ENCODE measurements at places on chromosomes 3 and 15. TPM values are rescaled to one million over a fixed set of nuclear protein-coding genes. Genes with fewer than 3 reads are reported as not detected.

DNA sequence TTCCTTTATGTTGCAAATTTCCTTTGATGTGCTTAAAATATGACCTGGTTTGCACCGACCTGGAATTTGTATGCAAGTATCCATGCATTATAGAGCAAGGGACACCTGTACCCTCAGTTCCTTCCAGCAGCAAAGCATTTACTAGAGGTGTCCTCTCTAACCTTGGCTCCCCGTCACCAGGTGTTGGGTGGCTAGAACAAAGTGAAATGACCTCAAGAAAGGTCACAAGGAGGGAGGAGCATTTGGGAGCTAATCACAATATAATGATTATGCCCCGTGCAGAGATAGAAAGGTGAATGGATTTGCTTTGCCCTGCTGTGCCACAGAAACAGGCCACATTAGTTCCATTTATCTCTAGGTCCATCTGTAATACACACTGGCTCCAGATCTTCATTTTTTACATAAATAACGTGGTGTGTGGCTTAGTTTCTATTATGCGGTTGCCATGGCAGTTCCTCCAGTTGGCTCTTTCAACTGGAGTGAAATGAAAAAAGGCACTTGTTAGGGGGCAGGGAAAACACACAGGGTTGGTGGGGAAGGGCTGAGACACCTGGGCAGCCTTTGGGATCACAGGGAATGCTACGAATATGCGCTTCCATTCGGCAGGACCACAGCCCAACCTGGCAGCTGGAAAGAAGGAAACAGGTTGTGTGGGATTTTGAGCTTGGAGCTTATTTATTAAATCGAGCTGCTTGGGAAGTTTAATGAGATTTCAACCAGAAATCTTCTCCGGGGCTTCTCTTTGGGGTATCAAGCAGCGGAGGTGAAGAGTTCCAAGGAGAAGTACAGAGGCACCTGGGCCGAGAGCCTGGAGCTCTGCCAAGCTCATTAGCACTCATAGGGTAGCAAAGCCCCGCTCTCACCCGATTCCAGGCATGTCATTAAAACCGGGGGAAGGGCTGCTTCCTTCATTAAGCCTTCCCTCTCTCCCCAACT, 233.5 kb upstream of the ST8SIA2 start:
- DNase-seq, result no peak

DNA sequence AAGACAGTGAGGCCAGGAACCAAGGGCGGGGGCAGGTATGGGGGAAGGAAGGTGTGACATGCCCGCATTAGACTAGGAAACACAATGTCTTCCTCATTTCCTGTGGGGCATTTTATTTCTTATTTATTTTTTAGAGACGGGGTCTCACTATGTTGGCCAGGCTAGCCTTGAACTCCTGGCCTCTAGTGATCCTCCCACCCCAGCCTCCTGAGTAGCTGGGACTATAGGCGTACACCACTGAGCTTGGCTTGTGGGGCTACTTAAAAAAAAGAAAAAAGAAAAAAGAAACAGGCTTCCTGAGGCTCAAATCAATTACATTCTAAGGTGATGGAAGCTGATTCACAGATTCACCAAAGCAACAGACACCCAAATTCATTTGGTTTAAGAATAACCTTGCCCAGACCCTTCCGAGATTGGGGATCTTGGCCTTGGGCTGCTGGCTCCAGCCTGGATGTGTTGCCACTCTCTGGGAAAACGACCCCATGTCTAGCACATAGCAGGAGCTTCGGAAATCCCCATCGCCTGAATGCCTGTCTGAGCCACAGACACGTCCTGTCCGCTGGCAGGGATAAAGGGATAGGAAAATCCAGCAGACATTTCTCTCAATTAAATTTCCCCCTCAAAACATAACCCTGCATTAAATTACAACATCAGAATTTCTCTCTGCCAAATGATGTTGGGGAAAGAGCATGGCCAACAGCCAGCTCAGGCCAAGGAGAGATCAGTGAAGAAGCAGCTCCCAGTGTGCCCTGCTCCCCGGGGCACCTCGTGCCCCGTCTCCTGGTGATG, 13.0 kb downstream of the CPN2 start:
- no peak for DNase-seq

DNA sequence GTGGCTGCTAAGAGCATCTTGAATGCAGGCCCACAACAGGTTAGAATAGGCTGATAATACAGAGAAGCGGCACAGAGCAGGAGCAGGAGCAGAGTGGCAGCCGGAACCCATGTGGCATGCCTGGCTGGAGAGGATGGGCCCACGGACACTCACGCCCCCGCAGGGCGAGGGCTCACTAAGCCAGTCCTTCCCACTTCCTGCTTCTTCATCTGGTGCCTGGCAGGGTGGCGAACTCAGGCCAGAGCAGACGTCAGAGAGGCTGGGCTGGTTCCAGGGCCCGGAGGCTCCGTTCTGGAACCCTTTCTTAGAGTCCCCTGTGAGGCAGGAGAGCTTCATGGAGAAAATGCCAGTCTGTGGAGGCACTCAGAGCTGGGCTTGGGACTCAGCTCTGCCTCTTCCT, 195.1 kb downstream of the NTRK3 start:
- DNase-seq, result no peak

DNA sequence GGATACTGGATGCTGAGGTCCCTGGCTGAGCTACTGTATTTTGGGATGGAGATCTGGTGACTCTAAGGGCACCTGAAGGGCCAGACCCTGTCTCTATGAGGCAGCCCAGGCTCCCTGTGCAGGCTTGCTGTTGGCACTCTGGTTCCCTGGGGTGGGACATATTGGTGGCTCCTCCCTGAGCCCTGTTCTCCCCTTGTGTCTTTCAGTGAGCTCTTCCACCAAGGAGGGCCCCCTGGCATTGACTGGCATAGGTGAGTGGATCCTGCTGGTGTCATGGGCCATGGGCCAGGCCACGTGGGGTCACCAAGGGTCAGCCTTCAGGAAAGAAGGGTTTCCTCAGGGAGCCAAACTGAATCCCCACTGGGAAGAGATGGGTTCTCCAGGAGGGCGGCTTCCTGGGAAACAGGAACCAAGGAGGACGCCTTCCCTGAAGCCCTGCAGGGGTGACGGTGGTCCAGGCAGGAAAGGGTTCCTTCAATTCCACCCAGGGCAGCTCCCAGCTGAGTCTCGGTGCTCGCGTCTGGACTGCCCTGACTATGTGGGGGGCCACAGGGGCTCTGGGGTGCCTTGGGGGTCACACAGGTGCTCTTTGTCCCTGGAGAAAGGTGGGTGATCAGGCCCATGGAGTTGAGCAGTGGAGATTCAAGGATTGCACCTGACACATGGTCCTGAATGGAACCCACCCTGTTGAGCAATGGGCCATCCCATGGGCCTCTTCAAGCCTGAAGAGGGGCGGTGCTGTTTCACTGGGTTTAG, 220.4 kb downstream of the SNRPN start:
- no peak for DNase-seq

DNA sequence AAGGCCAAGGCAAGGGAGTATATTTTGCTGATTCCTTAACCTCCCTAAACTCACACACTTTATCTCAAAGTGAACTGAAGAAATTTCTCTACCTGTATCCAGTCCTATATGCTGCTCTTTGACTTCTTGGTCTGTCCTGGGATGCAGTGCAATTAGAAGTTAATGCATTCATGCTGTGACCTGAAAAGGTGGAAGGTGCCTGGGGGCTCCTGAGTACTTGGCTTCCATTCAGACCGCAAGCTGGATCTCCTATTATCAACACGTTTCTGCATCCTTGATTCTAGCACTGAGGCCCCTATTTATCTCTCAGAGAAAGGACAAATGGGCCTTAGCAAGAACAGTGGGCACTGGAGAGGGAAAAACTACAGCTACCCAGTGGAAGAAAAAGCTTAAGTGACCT, 17.7 kb upstream of the CADPS start:
- no peak for DNase-seq

DNA sequence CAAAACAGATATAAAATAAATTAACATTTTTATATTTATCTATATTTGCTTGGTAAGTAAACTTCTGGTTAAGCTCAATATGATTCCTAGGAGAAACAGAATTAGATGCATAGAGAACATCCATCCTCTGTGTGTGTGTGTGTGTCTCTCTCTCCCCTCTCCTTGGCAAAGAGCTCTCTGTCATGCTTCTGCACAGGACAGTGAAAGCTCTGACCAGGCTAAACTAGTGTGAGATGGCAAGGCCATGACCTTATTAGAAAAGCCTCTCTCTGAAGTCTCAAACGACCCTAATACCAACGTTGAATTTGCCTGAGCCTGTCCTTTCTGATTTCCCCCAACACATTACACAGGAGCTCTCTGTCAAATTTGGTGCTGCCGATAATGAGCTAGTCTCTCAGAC, 746.0 kb downstream of the VGLL3 start:
- no peak for DNase-seq

GRCh38 chr3:196431181-196432136, 768 bp downstream of the UBXN7 start:
- peak; percentile 59 for DNase-seq

DNA sequence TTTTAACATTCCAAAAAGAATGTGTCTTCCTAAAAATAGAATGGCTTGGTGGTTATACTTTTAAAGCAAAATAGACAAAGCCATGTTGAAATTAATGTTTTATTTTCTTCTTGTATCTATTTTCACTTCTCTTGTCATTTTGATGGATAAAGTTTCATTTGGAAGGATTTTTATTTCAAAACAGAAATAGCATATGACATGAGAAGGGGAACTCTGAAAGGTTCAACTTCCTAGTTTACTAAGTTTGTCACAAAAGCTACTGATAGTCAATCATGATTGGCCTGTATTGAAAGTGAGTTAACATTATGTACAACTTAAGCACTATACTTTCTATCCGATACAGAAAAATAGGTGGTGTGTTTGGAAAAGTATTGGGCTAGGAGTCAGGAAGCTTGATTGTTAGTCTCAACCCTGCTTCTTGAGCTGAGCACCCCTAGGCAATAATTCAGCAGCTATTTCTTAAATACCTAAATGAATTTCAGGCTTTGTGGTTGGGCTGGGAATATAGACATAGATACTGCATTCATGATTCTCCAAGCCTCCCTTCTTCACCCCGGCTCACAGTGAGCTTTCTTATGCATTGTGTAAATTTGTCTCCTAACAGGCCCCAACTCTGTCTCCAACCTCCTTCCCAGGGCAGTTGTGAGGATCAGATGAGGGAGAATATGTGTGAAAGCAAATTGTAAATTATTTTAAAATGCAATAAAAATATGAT, 46.9 kb upstream of the CSPG4 start:
- DNase-seq, result no peak

- DNase-seq, result peak; percentile 49
Observed at GRCh38 chr3:135895106-135895733, 70.3 kb upstream of the PPP2R3A start.

DNA sequence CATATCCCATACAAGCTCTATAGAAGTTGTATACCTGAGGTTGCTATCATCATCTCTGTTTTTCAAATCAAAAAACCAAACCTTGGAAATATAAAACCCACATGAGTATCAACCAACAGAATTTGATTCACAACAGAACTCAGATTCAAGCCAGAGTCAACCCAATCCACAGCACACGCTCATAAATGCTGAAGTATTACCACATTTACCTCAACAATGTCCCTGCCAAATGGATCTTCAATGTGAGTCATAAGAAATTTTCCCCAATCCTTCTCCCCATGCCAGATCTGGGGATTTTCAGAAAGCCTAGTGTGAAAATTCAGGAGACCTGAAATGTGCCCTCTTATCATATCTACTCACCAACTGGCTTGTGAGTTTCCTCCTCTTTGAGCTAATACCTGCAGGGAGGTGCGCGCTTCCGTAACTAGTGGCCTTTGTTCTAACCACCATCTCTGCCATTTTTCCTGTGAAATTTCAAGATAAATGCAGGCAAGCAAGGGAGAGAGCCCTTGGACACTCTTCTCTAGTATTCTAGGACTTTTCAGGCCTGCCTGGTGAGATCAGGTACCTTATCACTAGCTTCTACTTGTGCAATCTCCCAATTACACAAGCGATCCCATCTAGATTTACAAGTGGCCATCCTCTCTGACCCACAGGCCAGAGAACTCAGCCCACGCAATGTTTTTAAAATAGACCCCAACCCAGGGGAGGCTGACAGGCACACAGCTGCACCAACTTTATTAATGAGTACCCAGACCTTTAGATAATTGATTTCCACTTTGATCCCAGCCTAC, 1076.9 kb upstream of the CFAP20DC start:
- no peak for DNase-seq

DNA sequence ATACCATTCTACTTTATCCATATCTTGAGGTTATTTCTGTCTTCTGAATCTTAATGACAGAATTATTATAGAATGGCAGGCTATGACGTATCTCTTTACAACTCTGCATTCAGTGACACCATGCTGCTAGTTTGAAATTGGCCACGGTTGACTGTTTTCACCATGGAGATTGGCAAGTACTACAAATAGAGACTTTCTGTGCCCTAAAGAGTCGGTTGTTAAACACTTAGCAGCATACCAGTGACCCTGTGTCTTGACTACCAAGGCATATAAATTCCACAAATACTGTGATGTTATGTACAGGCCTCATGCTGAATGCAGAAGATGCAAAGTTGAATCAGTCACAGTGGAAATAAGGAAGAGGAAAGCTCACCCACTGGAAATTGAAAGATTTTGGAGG, 67.0 kb upstream of the CADPS start:
- no peak for DNase-seq

PCCB gene
- polyA plus RNA-seq, result 30.3 TPM

PLA2G4F gene
- polyA plus RNA-seq, result 36.7 TPM

SKOR1 gene
- 0.56 TPM for polyA plus RNA-seq

PPM1L gene
- polyA plus RNA-seq, result 9.4 TPM

ACSBG1 gene
- polyA plus RNA-seq, result 1.4 TPM

GOLGA8T gene
- not detected for polyA plus RNA-seq

EOMES gene
- 0.06 TPM for polyA plus RNA-seq
